ENCODE measurements at places on chromosomes 16 and 17.

DNA sequence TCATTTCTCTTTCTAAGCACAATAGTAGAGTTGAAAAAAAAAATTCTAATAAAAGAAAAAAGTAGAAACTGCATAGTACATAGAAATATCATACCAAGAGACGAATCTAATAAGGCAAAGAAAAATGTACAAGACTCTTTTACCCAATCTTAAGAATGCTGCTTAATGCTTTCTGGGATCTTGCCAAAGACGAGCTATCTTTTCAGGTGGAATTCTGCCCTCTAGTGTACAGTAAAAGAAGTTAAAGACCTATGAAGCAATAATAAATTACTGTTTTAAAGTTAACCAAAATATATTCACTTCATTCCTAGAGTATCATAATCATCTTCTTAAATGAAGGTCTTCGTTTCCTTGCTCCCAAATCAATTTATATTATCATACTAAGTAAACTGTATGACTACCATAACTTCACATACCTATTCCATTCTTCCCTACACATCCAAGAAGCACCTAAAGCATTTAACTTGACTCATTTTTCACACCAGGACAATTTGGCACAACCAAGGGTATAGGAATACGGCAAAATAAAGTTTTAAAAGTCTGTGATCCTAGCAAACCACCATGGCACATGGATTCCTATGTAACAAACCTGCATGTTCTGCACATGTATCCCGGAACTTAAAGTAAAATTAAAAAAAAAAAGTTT, 47.7 kb downstream of the CFDP1 start:
- no peak for DNase-seq

- DNase-seq = no peak
Observed at GRCh38 chr16:74825941-74826340, 51.3 kb upstream of the FA2H start.

- no peak for DNase-seq
Observed at GRCh38 chr17:55720919-55721836, 1.5 kb downstream of the TMEM100 start.

- no peak for DNase-seq
Observed at GRCh38 chr16:49756775-49757558, 98.9 kb downstream of the ZNF423 start.

DNA sequence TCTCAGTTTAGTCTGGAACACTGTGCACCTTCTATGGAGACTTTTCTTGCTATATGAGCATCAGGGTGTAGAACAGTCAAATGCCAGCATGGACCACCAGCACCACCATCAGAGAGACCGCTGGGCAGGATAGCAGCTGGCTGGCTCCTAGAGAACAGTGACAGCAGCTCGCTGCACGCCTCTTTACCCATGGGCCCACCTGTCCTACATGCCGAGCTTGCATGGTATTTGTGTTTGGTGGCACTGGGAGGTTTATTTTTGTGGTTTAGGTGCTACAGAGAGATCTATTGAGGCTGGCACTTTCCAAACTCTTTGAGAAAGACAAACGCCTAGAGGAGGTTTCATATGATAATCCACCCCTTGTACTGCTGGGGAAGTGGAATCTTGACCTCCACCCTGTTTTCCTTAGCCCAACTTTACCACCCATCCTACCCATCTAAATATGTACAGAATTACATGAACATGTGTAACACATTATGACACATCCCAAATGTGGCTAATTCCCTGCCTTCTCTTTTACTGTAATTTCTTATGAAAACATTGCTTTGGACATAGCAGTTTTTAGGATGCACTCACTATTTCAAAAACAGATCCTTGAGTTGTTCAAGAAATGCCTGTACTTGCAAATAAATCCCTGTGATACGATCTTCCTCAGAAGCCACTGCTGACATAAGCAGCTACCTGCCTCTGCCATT, 46.3 kb downstream of the COG7 start:
- no peak for DNase-seq

DNA sequence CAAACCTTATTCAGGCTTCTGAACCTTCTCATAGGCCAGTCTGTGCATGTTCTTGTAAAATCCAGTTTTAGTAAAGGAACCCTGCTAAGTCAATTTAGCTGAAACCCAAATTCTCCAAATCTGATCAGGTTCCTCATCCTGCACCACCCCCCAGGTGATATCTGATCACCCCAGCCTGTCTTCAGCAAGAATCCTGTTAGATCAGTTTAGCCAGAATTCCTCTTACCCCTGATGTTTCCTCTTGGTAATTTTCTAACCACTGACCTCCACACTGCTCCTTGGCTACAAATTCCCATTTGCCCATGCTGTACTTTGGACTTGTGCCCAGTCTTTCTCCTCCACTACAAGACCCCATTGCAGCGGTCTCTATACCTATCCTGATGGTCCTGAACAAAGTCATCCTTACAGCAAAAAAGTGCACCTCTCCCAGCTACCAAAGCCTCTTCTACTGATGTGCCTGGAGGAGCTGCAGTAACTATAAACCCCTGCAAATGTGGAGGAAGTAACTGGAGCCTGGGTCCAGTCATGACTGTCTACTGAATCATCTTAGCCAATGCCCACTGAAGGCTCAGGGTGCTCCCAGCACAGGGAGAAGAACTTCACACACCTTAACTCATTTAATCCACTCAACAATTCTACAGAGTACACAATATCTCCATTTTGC, 23.8 kb downstream of the TEX14 start:
- no peak for DNase-seq

- no peak for DNase-seq
Observed at GRCh38 chr17:65820811-65821210, 259.4 kb upstream of the AXIN2 start.

DNA sequence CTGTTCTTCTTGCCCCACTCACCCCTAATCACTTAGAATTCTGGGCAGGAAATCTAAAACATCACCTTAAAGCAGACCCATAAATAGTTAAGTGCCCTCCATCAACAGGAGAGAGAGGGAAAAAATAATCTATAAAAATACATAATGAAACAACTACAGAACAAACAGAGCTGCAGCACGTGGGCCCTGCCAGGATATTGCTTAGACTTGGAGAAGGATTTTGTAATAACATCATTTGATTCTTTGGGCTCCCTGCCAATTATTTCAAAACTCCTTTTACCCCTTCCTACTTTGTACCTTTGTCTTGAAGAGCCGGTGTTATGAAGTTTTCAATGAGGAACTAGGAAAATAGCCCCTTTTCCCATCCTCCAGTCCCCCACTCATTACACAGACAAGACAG, 130.6 kb upstream of the TOX3 start:
- DNase-seq = no peak

DNA sequence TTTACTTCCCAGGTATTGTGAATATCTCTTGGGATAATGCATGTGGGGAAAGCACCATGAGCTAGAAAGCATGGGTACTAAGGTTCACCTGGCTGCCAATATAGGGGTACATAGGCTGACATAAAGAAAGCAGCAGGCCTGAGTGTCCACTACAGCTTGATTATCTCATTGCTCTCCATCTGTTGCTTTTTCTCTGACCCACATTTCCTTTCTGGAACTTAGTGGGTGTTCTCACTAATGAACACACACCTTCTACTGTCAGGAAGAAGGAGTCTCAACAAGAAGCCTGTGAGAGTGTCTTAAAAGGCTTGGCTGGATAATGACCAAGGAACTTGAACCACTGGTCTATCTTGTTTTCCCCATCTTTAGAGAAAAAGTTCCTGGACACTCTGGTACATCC, 62.5 kb downstream of the CA10 start:
- no peak for DNase-seq

DNA sequence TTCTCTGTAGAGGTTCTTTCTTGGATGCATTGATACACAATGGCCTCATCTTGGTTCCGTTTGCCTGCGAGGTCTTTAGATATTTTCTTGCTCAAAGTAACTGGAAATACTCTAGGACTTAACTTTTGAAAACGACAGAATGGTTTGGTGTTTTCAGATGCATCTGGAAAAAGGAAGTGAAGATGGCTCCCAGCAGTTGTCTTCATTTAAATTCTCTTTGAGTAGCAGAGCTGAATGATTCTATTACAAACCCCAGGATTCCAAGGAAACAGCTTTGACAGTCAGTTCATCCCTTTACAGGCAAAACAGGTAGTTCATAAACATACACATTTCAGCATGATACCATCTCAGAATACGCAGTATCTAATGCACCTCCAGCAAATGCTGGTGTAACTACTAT, 54.8 kb downstream of the PSMD12 start:
- no peak for DNase-seq

GRCh38 chr17:71441098-71441497, 679.7 kb upstream of the SOX9 start:
- no peak for DNase-seq

GRCh38 chr16:58094026-58094425, 35.2 kb downstream of the CFAP20 start:
- no peak for DNase-seq

DNA sequence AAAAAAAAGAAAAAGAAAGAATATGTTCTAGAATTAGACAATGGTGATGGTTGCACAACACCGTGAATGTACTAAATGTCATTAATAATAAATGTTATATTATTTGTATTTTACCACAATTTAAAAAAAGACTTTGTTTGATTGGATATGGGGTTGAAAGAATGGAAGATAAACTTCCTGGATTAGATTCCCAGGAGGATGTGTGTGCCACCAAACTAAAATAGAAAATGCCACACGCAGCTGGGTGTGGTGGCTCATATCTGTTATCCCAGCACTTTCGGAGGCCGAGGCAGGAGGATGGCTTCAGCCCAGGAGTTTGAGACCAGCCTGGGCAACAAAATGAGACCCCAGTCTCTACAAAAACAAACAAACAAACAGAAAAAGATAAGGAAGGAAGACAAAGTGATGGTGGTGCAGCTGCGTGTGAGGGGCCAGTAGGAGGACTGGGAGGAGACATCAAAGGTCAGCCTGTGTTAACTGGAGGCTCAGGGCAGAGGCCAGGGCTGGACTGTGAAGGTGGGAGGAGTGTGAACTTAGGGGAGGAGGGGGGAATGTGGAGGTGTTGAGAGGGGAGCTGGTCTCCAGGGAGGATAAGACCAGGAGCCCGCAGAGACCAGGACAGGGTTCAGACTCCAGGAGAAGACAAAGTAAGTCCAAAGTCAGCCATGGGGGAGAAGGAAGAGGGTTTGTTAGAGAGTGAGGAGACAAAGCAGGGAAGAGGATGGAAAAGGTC, 4.1 kb downstream of the PECAM1 start:
- DNase-seq = no peak

DNA sequence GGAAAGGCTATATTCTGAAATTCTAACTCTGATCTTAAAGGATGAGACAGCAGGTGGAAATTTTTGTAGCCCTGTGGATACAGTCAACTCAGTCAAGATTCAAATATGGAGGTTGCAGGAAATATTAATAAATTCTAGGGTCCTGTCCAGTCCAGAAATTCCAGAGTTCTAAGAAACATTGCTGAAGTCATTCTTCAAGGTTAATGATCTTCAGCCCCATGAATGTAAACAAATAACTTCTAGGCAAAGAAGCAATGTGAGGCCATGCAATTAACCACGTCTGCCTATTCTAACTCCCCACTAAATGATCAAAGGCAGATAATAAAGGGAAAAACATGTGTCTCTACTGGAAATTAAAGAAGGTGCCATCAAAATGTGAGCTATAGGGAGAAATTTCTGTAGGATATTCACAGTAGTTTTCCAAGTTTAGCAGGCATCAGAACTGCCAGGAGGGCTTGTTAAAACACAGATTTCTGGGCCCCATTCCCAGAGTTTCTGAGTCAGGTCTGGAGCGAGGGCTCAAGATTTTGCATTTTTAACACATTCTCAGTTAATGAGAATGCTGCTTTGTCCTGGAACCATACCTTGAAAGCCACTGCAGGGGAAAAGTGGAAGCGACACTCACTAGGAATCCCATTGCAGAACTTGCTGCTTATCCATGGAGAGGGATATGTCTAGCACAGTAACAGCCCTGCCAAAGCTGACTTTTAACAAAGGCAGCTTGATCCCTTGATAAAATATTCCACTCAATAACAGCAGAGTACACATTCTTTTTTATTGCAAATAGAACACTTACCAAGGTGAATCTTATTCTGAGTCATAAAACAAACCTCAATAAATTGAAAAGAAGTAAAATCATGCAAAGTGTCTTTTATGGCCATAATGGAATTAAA, 61.8 kb downstream of the DNAH3 start:
- DNase-seq = no peak

- no peak for DNase-seq
Observed at GRCh38 chr17:68318103-68318991, 27.1 kb downstream of the ARSG start.

GRCh38 chr17:44380767-44381166, 8.7 kb downstream of the ITGA2B start:
- DNase-seq = no peak
